ENCODE measurements at places on chromosomes 4 and X.

DNA sequence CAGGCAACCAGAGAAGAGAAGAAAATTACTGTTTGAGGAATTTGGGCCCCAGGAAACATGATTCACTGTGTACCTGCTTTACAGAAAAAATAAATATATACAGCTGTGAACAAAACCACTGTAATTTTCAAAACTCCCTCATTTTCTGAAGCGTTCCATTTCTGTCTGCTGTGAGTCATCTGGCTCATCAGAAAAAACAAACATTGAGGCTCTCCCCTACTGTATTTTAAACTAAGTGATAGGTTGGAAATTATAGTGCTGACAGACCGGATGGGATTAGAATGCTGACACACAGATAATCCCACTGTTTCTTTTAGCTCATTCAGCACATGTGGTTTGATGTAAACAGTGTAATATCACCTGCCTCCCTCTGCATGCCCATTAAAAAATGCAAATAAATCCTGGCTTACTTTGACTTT lies 847.0 kb downstream of the TRIML1 start:
- DNase-seq, result no peak

GRCh38 chr4:54971474-54971950 lies 153.9 kb downstream of the KDR start:
- no peak for DNase-seq

GRCh38 chr4:3074846-3075651 lies 568 bp downstream of the HTT start:
- DNase-seq, result peak; percentile 40

DNA sequence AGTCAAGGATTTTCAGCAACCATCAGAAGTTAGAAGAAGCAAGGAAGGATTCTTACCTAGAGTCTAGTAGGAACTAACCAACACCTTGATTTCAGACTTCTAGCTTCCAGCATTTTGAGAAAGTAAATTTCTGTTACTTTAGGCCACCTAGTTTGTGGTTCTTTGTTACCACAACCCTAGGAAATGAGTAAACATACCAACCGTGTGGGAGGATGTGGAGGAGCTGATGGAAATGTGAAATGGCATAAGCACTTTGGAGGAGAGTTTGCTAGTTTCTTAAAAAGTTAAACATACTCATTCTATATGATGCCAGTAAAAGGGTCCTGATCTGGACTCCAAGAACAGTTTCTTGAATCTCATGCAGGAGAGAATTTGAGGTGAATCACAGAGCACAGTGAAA lies 679.4 kb downstream of the PDHA2 start:
- DNase-seq, result no peak

GRCh38 chr4:90444904-90445303 lies 317.7 kb downstream of the CCSER1 start:
- no peak for DNase-seq

DNA sequence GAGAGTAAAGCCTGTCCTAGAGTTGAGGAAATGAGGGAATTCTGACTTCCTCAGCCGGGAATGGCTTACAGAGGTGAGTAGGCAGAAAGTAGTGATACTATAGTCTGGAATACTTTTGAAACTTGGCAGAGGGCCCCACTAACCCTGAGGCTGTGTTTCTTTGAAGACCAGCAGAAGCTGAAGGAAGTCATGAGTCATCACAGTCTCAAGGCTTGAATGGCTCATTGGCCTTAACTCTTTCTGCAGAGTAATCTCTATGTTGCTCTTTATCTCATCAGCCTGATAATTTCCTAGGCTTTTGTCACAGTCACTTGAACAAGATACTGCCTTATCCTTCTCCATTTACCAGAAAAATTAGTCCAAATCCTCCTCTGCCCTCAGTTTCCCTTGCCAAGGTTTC lies 80.8 kb downstream of the ANKRD50 start:
- DNase-seq, result no peak

DNA sequence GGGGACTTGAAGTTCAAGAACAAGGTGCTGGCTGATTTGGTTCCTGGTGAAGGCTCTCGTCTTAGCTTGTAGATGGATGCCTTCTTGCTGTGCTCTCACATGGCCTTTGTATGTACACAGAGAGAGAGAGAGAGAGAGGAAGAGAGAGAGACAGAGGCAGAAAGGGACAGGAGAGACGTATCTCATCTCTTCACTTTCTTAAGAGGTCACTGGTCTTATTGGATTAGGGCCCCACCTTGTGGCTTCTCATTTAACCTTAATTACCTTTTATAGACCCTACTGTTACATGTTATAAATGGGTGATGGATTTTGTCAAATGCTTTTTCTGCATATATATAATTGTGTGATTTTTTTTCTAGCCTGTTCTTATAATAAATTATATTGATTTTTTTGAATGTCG lies 1444.2 kb downstream of the ADGRL3 start:
- DNase-seq, result no peak

GRCh38 chr4:3772632-3773031 lies 6.4 kb downstream of the ADRA2C start:
- DNase-seq, result no peak

DNA sequence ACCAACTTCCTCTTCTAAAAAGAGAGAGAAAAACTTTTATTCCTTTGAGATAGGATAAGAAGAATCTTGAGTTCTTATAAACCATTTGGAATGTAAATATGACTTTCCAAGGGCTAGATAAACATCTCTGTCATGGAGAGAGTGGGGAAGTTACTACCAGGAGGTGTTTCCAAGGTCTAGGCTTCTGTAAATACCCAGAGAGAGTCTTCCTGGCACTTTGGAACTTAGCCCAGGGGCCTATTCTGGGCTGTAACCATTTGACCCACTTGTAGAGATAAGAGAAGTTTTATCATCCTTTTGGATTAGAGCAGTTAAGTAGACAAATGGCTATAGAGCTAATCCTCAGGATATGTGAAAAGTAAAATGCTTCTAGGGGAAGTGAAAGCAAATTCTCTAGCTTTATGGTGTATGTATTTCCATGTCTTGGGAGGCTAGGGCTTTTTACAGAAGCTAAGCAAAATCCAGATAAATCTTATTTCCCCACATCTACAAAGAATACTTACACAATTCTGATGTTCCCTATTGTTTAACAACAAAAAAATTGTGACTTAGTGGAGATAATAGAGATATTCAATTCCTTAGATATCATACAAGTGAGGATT lies 51.1 kb downstream of the MCUB start:
- no peak for DNase-seq

GRCh38 chr4:156191044-156191781 lies 237.5 kb upstream of the CTSO start:
- no peak for DNase-seq

- DNase-seq, result no peak
Observed at GRCh38 chrX:97030463-97030862, 146.8 kb downstream of the RPA4 start.

GRCh38 chr4:68342134-68342533 lies 7.8 kb downstream of the YTHDC1 start:
- DNase-seq, result peak; percentile 26

DNA sequence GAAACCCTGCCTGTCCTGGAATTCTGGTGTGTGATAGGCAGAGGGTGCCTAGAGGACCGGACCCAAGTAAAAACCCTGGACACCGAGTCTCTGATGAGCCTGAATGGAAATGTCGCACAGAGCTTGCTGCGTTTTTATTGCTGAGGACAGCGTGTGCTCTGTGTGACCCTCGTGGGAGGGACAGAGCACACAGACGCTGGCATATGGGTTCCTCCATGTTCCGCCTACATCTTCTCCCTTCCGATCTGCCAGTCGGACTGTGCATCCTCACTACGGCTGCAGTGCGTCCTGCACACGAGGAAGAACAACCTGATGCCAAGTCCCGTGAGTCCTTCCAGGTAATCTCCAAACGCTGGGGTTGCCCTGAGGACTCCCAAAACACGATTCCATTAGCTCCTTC lies 68.3 kb downstream of the AFAP1 start:
- no peak for DNase-seq

DNA sequence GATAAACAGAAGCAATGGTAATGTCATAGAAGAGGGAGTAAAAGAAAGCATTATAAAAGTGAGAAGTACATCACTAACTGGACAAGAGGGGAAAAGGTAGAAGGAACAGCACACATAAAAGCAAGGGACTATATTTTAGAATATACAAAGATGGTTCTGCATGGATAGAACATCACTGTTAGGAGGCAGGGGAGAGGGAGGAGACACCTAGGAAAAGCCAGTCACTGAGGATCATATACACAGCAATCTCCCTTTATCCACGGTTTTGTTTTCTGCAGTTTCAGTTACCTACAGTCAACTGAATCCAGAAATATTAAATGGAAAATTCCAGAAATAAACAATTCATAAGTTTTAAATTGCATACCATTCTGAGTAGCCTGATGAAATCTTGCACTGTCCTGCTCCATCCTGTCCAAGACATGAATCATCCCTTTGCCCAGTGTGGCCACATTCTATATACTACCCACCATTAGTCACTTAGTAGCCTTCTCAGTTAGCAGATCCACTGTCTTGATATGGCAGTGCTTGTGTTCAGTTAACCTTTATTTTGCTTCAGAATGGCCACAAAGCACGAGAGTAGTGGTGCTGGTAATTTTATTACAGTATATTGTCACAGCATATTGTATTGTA lies 74.2 kb downstream of the PPA2 start:
- no peak for DNase-seq
